ENCODE measurements at places on chromosomes 5 and 9.
A peak's percentile ranks its signal among the peaks of the same experiment; 100 is the strongest.

GRCh38 chr5:76177978-76178377 is 94.8 kb downstream of the SV2C start:
- DNase-seq: no peak

DNA sequence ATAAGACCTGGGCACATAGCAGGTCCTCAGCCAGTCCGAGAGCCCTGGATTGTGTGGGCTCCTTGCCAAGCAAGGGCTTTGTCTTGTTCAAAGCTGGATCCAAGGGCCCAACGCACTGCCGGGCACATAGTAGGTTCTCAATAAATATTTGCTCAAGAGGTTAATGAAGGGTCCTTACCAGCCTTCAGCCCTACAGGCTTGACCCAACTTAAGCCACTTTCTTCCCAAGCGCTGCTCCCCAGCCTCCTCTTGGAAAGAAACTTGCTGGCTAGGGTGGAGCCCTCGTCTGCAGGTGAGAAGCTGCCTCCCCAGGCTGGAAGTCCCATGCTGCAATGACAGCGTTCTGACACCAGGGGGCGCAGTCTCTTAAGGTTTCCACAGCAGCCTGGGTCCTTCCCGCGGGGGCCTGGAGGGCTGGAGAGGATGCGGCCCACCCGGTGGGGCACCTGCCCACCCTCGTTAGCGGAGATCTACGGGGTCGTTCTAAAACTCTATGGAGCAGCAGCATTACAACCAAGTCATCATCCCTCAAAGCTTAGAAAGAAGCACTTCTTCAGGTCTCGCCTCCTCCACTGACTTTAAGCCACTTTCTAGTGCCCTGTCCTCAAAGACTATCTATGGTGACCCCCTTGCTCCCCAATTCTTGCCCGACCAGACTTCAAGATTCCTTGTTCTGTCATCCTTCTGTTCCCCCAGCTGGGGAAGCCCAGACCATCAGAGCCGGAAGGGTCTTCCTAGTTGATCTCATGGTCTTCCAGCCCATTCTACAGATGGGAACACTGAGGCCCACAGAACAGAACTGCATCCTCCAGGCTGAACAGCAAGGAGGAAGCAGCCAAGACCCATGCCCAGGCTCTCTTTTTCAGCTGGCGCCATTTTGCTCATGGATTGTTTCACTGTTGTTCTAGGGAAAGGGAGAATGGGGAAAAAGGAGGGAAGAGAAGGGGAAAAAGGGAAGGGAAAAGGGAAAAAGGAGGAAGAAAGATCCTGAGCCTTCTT is 115.4 kb downstream of the LHX2 start:
- DNase-seq: peak; percentile 46

GRCh38 chr5:53825016-53825415 is 264.6 kb downstream of the NDUFS4 start:
- DNase-seq: no peak

- no peak for DNase-seq
Measured at GRCh38 chr9:22257026-22257816, 189.4 kb upstream of the DMRTA1 start.

- no peak for DNase-seq
Measured at GRCh38 chr5:138937392-138938387, 62.6 kb upstream of the LRRTM2 start.

DNA sequence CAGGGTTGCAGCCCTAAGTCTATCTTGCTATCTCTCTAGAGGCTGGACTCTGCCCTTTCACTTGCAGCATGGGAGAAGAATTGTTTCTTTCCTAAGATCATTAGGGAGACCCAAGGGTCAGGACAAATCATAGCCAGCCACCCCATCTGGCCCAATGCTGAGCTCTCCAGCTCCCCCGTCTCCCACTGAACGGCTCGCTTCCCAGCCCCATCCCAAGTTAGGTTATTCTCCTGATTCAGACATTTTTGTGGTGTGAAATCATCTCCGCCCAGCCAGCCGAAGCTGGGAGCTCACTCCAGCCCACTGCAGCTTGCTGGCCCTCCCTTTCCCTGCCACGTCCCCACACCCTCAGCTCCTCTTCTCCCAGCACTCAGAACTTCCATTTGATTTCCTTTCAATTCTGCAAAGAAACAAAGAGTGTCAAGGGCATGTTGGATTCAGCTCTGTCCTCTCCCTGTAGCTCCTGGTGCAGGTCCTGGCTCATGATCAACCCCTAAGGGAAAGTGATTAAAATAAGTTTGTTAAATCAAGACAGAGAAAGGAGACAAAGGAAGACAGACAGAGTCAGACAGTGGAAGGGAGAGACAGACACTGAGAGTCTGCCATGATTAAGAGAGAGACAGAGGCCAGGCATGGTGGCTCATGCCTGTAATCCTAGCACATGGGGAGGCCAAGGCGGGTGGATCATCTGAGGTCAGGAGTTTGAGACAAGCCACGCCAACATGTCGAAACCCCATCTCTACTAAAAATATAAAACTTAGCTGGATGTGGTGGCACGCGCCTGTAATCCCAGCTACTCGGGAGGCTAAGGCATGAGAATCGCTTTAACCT is 12.6 kb upstream of the SPARC start:
- DNase-seq: no peak

DNA sequence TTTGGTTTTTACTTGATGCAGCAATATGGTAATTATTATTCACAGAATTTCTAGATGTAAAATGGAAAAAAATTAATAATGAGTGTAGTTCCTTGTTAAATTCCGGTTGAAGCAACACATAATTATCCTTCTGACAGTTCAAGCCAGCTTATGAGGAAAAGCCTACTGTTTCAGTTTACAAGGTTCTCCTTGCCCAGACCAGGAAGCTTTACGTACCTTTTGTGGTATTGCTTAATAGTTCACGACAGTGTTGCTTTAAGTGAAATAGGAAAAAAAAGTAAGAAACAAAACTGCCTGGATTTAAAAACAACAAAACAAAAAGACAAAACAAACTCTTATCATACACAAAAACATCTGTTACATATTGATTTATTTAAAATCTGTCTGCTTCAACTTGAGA is 547.3 kb upstream of the C9orf72 start:
- no peak for DNase-seq

- no peak for DNase-seq
Measured at GRCh38 chr5:124461941-124462340, 284.5 kb downstream of the ZNF608 start.

GRCh38 chr5:1814183-1815020 is 13.2 kb downstream of the NDUFS6 start:
- DNase-seq: no peak

DNA sequence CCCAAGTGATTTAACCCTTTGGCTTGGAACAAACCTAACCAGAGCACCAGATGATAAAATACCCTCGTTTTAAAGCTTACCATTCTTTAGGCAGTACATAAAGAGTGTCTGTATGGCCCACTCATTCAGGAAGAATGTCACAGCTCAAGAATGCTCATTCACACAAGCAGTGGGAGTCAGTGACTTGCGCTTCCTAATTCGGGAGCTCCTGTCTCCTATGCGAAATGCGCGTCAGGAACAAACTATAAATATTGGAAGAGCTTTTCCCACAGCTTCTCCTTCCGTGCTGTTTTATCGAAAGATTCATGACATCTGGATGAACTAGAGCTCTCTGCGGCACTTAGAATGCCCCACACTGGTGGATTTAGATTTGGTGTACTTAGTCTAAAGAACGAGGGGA is 66.6 kb downstream of the NTRK2 start:
- DNase-seq: no peak

GRCh38 chr5:11047625-11048024 is 286.6 kb upstream of the DAP start:
- no peak for DNase-seq

GRCh38 chr9:536597-537511 is 304.6 kb upstream of the DMRT1 start:
- DNase-seq: no peak

DNA sequence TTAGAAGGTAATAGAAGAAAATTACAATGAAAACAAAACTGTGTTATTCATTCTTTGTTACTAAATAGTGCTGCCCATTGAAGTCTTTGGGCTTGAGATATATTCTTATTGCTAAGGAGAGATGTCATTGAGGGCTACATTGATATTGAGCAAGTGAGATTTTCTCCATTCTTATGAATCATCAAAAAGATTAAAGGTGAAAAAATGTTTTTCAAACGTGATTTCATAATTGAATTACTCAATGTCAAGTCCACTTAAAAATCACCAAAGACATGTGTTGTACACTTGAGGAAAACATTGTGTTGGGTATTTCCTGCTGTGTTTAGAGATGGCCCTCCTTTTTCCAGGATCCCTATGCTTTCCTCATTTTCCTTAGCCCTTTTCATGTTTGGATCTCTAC is 448.1 kb downstream of the NFIB start:
- no peak for DNase-seq

Data from stimulated activated CD4-positive, alpha-beta T cell treated with anti-CD3 and anti-CD28 coated beads, Interleukin-1b, Interleukin-23, amount 100 ng/mL, for 1 hour (primary cell).